Activated CD8-positive, alpha-beta T cell treated with anti-CD3 and anti-CD28 coated beads, Interleukin-2, amount 10 ng/mL, durations not matched to agents 7 days and 5 days (primary cell): ENCODE measurements at places on chromosomes 1 and 21.
A peak's percentile ranks its signal among the peaks of the same experiment; 100 is the strongest.

- DNase-seq = no peak
These were observed 67.5 kb downstream of the UROD start for GRCh38 chr1:45079533-45079932.

- no peak for DNase-seq
These were observed 45.9 kb upstream of the TNFSF4 start for GRCh38 chr1:173253046-173253445.

DNA sequence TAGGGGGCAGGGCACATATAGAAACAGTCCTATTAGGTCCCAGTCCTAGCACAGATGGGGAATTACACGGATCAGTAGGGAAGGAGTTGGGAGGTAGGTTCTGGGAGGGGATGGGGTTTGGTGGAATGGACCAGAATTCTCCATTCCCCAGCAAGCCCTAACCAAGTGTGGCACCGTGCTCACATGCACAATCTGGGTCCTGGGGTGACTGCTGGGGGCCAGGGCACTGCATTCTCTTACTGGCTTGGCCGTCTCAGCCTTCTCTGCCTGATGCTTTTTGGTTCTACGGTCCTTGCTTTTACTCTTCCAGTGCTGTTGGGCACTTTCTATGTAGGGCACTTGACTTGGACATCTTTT, 53.9 kb downstream of the NENF start:
- DNase-seq = no peak

GRCh38 chr1:205353612-205354011, 3.1 kb downstream of the KLHDC8A start:
- DNase-seq = no peak

DNA sequence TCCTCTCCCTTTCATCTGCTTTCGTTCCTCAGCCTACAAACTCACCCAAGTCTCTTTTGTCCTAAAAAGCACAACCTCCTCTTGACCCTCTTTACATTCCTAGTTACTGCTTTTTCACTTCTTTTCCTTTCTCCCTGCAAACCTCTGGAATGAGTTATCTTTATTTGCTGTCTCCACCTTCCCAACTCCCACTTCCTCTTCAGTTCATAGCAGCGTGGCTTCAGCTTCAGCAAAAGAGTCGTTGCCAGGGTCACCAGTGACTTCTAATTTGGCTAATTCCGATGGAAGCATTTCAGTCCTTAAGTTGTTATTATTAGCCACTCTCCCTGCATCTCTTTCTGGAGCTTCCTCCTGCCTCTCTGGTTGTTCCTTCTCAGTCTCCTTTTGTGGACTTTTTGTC, 6.2 kb upstream of the TMEM54 start:
- no peak for DNase-seq

DNA sequence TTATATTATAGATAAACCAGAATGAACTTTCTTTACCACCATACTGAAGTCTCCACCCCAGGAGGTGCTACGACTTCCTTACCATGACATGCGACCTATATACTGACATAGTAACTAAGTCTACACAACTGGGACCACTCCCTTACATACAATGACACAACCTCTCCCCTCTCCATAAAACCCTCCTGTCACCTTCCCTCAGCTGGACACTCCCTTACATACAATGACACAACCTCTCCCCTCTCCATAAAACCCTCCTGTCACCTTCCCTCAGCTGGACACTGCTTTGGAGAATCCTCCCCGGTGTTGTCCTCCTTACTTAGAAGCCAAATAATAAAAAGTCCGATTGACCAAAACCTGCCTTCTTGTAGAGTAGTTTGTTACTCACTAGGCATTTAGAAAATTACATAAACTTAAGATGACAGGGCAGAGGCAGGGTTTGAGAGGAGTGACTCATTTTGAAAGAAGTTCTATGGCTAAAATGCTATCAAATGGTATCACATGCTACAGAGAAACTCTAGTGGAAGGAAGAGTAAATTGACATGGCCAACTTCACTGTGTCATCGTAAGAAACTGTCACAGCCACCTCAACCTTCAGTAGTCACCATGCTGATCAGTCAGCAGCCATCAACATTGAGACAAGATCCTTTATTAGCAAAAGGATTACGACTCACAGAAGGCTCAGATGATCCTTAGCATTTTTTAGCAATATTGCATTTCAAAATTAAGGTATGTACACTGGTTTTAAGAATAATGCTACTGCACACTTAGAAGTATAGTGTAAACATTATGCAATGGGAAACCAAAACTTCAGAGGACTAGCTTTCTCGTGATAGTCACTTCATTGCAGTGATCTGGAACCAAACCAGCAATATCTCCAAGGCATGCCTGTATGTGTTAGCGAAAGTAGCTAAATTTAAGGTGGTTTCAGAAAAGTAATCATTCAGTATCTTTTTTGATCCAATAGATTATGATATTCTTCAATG, 56.4 kb downstream of the AHCTF1 start:
- no peak for DNase-seq

- no peak for DNase-seq
These were observed 243.6 kb downstream of the TNR start for GRCh38 chr1:175499595-175500382.

DNA sequence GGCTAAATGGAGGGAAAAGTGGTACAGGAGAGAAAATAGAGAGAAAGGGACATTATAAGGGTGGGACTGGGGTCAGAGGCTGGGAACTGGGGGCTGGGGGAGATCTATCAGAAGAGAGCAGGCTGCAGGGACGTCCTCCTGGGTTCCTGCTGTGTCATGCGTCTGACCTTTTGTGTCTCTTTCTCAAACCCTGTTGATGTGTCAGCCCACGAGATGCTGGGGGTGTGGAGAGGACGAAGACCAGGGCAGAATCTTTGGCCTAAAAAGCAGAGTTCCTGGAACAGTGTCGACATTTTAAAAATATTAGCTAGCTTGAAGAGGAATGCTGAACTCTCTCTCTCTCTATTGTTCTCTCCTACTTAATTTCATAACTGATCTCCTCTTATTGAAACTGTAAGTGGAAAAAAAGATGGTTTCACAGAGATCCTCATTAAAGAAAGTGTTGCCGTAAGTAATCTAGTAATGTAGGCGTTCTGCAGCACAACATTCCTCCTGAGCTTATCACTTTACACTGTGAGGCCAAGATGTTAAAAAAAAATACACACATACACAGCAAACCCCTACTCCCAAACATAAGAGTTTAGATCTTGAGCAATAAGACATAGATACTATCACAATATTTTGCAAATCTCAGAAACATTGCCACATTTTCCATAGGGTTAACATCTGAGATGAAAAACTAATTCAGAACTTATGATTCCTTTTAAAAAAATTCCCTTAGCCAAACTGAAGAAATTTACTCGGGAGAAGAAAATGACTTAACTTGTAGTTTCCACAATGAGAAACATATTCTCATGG, 52.6 kb downstream of the RUNX1 start:
- no peak for DNase-seq

GRCh38 chr1:234295626-234296025, 77.6 kb upstream of the COA6 start:
- DNase-seq = no peak

GRCh38 chr1:247857985-247858619, 1.1 kb downstream of the TRIM58 start:
- no peak for DNase-seq

- no peak for DNase-seq
These were observed 6.3 kb downstream of the CELF3 start for GRCh38 chr1:151710187-151710840.

- DNase-seq = no peak
These were observed 509.6 kb upstream of the USP24 start for GRCh38 chr1:55724551-55725325.

- DNase-seq = no peak
These were observed 405.0 kb upstream of the POU3F1 start for GRCh38 chr1:38451541-38451993.

DNA sequence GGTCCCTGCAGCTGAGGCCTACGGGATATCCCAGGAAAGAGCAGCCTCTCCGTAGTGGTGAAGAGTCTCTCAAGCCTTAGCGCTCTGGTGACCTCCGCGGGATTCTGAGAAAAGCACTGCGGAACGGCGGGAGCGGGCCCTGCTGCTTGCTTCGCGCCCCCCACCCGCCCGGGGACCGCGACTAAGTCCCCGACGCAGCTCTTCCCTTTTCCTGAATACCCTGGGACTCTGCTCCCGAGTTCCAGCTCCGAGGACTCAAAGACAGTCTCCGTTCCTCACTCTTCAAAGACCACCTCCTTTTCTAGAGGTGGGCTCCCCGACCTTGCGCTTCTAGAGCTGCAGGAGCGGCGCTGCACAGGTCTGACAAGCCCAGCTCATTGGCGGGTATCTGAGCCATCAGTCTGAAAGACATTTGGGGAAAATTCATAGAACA, 3.6 kb upstream of the PRRX1 start:
- no peak for DNase-seq

- peak; percentile 71 for DNase-seq
These were observed 25.5 kb upstream of the C1orf159 start for GRCh38 chr1:1141244-1141910.

DNA sequence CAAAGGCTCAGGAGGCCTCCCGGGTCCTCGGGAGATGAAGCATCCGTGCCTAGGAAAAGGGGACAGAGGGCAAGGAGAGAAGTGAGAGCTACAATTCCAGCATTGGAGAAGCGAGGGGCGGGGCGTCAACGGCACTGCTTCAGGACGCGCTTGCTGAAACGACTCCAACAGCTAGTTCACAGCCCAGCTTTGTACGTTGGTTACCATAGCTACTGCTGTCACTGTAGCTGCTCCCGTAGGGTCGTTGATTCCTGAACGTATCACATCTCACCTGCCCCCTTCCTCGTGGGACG, 63.1 kb downstream of the TOR1AIP2 start:
- no peak for DNase-seq

DNA sequence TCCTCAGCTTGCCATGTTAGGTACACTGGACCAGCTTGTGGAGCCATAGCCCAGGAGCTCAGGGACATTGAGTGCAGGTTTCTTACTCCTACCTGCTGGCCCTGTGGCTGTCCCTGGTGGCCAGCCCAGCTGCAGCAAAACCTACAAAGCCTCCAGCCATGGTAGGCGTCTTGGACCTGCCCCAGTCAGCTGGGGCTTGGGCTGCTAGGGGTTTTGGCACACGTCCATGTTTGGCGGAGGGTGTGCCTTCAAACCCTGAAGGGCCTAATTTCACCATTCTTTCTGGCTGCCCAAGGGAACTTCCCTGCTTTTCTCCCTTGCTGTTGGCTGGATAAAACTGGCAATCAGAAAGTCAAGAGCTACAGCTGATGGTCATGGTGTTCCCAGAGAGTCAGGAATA, 25.4 kb downstream of the HMGCS2 start:
- no peak for DNase-seq

DNA sequence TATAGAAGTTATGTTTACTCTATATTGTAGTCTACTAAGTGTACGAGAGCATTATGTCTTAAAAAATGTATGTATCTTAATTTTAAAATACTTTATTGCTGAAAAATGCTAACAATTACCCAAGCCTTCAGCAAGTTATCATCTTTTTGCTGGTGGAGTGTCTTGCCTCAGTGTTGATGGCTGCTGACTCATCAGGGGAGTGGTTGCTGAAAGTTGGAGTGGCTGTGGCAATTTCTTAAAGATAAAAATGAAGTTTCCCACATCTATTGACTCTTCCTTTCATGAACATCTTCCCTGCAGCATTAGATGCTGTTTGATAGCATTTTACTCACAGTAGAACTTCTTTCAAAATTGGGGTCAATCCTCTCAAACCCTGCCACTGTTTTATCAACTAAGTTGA, 95.8 kb downstream of the CDC7 start:
- DNase-seq = no peak

DNA sequence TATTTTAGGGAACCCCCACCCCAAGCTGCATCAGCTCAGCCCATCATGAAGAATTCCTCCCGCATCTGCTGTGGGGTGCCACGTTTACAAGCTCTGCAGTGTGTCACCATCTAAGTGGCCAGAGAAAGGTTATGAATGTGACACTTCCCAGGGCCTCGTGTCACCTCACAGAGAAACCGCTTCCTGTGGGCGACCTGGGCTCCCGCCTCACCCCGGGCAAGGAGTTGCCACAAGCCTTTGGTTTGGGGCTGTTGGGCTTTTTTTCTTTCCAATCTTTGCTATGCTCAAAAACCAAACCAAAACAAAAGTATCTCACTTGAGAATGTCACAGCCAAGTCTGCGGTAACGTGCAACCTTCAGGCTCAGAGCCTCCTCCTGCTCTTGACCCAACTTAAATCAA, 82.1 kb upstream of the ARHGEF16 start:
- DNase-seq = peak; percentile 68

DNA sequence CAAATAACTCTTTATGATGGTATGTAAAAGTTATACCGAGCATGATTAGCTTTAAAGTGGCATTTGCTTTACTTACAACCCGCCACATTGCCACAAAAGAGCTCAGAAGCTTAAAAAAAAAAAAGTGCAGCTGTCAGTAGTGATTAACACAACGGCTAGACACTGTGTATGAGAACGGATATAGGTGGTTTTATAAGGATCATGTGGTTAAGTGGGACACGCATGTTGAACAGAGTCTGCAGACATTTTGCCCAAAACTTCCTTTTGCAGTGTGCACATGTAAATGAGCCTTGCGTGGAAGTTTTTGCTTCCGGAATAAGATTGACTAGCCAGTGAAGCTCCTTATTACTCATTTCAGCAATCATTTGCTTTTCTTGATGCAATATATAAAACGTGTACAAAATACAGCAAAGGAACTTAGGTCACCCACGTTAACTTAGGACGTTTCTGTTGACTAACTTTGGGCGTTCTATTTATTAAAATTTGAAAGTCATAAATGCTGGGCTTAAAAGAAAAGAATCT, 58.7 kb upstream of the RGS1 start:
- peak; percentile 74 for DNase-seq

DNA sequence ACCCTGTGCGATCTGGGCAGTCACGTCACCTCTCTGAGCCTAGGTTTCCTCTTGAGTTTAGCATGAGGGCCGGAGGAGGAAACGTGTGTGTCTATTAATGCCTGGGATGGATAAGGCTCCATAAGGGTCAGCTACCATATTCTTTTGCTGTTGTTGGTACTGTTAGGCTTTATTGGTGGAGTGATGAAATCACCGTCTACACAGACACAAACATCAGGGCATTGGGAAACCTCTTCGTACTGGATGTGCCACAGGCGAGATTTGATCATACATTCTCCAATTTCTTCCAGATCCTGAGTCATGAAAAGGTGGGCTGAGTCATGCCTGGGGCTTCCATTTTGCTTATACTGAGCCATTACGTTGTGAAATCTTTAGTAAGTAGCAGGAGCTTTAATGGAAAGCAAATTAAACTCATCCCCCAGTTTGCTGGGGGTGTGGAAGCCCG, 24.9 kb upstream of the GRHL3 start:
- no peak for DNase-seq

DNA sequence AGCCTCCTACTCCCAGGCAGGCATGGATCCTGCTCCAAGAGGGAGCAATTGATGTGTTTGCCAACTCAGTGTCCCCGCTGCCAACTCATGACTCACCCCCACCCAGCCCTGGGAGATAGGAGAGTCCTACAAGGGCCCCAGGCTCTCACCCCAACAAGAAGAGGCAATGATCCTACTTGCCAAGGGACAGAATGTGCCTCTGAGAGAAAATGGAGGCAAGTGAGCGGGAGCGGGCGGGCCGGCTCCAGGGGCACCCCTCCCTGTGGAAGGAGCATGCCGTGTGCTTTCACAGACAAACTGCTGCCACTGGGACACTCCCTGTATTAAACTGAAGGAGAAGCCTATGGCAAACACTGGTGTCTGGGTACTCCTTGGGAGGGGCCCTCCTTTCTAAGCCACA, 16.7 kb downstream of the PKP1 start:
- no peak for DNase-seq
